Stimulated activated CD8-positive, alpha-beta memory T cell treated with anti-CD3 and anti-CD28 coated beads, Interleukin-2, amount 100 ng/mL, for 1 hour (primary cell): ENCODE measurements at places on chromosomes 4 and X.

DNA sequence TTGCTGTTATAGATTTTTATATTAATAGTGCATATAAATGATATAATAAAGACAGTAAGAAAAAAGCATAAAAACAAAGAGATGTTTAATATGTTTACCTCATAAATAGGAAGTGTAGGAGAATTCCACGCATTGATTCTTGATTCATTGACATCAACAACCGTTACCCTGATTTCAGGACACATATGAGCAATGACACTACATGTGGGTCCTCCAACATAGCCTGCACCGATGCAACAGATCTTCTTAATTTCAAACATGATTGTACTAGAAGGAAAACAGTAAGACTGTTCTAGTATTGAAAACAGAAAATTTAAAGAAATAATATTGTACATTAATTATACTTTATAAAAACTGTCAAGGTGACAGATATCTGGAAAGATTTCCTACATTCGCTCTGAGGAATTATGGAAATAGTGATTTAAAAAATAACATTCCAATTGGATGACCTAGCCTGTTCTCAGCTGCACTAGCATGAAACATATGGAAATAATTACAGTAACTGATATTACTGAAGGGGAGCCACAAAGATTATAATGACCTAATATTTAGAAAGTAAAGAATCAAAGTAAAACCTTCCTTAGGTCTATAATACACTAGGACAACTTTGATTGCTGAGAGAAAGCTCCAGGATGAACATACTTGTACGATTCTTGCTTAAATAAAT lies 5.9 kb downstream of the UGDH start:
- DNase-seq: no peak

DNA sequence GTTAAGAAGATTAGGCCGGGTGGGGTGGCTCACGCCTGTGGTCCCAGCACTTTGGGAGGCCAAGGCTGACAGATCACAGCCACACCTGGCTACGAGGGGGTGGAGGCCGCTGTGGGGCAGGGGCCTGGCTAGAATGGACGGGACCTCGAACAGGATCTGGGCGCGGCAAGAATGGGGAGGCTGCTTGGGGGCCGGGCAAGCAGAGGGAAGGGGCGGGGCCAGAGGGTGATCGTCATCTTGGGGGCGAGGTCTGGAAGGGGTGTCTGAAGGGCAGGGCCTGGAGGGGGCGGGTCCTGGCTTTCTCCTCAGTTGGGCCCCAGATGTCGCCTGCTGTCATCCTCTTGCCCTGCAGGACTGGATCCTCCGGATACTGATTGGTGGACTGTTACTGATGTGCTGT lies 57.3 kb upstream of the ENPEP start:
- no peak for DNase-seq

DNA sequence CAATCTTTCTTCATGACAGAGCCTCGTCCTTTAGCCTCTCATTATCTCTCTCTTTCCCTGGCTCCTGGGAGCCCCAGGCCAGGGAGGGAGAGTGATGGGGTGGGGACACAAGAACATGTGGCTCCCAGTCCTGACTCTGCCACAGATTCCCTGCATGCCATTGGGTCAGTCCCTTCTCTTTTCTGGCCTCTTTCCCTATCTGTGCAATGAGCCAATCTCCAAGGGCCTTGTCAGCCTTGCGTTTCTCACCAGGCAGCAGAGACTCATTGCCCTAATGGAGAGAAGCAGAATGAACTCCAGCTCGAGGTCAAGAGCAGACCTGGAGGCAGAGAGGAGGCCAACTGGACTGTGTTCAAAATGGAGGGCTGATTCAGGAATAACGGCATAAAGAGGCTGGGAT lies 38.4 kb upstream of the PJA1 start:
- no peak for DNase-seq

DNA sequence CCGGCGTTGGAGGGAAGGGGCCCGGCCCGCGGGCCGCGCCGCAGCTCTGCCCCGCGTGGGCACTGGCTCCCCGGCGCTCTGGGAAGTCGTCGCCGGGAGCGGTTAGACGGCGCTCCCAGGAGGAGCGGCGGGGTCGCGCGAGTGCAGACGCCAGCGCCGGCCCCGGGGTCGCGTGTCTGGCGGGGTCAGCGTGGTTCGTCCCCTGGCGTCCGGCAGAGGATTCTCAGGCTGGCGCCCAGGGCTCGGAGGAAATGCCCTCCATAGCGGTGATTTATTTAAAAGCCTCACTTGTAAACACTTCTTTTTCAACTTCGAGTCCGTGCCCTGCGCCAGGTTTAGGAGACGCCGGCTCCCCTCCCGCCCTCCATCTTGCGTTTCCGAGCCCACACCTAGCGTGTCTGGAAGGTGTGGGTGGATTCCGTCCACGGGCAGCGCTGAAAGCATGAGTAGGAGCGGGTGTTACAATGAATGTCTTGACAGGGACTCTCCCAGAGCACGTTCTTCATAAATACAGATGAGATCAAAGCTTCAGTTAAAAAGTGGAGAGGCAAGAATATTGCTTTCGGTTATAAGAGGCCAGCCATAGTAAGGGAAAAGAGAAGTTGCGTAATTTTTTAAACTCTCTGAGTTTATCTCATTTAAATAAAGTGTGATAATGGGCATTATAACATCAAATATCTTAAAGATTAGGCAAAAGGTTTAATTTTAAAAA lies 692 bp downstream of the FAM241A start:
- peak; percentile 42 for DNase-seq

DNA sequence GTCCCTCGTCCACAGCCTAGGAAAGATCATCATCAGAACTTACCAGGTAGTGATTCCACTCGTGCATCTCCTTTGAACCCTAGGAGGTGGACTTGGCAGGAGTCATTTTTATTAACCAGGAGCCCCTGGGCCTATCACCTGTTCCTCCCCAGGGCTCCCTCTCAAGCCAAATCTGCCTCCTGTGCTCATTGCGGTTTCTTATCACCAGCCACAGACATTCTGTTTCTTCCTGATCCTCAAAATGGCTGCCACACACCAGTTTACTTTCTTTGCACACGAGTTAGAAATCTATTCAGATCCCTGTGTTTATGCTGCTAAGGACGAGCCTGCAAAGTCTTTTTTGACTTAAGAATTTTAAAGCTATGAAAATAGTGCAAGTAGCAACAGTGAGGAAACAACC lies 354.5 kb upstream of the BOD1L1 start:
- DNase-seq: no peak

- DNase-seq: no peak
Measured at GRCh38 chr4:81135501-81135900, 79.5 kb downstream of the PRKG2 start.

DNA sequence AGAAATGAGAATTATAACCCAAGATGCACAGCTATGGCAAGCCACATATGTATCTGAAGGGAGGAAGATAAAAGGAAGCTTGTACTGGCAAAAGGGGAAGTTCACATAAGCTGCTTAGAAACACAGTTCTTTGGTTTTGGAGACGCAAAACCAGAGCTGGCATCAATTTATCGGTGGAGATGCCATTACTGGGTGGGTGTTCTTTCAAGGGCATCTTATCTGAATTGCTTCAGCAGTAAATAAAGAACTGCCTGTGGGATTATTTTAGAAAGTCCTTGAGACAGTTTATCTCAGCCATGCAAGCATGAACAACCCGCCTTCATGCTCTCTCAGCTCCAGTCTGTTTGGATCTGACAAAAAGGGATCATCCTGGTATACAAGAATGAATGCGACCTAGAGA lies 60.8 kb downstream of the DDX60 start:
- DNase-seq: no peak

- DNase-seq: no peak
Measured at GRCh38 chr4:151563194-151563593, 154.2 kb downstream of the FHIP1A start.

DNA sequence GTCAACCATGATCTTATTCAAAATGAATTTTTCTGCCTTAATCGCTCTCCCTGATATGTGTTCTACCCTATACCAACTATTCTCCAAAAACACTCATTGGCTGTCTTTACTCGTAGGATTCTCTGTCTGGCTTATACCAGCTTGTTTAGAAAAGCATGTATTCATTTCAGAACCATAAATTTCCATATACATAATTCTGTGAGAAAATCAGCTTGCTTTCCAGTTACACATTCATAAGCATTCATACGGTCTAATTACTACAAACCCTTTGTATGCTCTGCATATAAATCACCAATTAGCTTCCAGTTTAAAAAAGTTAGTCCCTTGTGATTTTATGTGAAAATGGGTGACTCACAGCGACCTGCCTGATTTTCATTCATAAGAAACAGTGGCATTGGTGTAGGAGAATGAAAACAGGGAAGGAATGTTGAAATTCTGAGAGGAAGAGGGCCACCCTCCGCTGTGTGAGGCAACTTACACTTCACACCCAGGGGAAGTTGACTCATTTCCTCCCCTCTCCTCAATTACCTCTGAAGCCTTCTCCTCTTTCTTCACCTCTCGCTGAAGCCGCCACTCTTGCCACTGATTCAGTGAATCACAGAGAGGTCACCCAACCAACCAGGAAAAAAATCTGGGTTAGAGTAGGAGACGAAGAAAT lies 63.3 kb downstream of the MEPE start:
- no peak for DNase-seq

DNA sequence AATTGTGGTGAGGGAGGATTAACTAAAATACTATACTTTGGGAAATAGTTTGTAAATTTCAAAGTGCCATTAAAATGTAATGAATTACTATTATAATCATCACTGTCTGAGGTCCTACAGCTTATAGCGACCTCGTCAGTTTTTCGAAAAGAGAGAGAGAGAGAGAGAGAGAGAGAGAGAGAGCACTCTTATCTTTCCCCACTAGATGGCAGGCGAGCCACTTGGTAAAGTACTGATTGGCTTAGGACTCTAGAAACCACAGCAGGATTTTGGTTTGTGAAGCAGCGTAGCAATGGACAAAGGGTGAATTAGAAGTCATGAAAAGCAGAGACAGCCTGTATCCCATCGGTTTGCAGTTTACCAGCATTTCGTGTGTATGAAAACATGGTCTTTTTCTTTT lies 52.5 kb downstream of the LINC00632 start:
- DNase-seq: no peak

DNA sequence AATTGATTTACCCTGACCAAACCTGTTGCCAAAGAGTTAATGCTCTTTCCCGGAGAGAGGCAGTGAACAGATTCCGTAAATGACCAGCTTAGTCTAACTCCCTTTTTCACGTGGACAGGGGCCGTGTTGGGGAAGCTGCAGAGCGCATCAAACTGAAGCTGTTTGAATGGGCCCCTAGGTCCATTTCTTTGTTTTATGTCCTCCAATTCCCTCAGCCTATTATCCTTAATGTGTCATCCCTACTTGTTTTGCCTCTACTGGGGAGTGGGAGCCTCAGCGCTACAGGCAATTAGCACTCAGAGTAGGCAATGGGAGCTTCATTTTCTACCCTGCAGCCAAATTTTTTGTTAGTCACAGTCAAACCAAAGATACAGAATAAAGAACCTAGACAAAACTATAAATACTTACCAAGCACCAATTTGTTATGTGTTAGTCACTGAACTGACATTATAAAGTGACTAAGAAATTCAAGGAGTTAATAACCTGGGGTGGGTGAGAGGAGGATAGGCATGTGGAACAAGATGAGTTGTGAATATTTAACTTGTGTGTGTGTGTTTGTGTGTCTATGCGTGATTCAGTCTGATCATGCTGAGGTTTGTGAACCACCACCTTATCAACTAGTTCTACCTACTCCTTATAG lies 417.4 kb downstream of the PACRGL start:
- no peak for DNase-seq

GRCh38 chrX:13341491-13342101 lies 21.7 kb upstream of the ATXN3L start:
- no peak for DNase-seq

DNA sequence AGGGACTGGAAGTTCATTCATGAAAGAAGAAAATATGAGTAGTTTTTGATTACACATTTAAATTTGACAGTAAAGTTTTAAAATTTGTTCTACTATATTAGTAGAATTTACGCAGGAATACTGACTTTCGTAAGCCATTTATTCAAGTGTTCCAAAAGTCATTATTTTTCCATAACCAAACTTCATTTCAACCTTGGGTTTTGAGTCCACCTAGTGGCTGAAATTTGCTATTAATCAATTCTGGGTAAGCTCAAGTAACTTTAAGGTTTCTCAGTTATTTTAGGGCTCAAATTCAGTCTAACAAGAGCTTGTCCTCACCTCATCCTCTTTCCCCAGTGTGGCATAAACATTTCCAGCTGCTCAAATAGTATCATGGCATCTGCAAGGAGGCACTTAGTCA lies 175.4 kb downstream of the SH3BGRL start:
- DNase-seq: no peak

- no peak for DNase-seq
Measured at GRCh38 chr4:139403462-139403861, 50.5 kb upstream of the RAB33B start.

DNA sequence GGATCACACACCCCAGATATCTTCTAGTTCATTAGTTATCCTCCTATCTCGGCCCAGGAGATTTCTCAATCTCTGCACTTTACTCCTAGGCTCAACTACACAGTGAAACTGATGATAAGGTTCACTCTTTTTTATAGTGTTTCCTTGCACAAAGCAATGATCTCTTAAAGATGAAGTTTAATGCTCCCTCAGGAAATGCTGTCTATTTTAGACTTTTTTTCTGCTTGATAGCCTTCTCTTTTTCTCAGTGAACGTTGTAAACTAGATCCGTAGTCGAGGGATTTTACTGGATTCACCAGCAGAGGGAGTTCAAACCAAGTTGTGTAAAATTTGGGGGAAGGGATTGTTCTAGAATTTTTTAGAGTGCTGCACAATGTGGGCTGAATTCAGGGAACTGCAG lies 269.6 kb downstream of the GBA3 start:
- DNase-seq: no peak

- no peak for DNase-seq
Measured at GRCh38 chr4:168844353-168845049, 165.6 kb downstream of the CBR4 start.

- DNase-seq: no peak
Measured at GRCh38 chrX:10615931-10616774, 4.2 kb downstream of the MID1 start.

GRCh38 chr4:182921608-182922007 lies 4.4 kb upstream of the DCTD start:
- no peak for DNase-seq

DNA sequence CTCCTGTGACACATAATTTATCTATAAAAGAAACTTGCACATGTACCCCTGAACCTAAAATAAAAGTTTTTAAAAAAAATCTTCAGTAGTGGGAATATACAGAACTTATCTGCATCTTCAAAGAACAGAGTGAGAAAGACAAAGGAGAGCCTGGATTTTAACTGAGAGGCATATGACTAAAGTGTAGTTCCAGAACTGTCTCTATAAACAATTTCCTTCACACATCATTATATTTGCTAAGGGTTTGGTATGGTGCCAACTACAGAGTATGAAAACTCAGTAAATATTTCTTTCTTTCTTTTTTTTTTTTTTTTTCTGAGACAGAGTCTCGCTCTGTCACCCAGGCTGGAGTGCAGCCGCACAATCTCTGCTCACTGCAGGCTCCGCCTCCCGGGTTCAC lies 49.9 kb upstream of the NFKB1 start:
- DNase-seq: no peak

- no peak for DNase-seq
Measured at GRCh38 chrX:123475068-123475724, 257.7 kb downstream of the THOC2 start.

DNA sequence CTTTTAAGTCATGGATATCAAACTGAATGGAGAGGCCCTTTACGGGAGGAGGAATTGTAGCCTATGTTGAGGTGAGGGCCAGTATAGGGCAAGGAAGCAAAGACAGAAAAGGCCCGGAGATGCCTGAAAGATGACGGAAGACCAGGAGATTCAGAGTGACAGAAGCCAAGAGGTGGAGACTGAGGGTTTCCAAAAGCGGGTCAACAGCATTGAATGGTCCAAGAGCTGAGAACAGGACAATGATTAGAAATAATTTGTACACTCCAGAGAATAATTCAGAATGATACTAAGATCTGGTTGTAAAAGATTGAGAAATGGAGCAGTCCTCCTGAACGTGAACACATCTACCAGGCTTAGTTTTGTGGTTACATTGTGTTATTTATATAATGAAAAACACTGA lies 45.5 kb upstream of the ZNF518B start:
- no peak for DNase-seq
